WTC11 (cell line): ENCODE measurements at places on chromosomes 13 and 19.

DNA sequence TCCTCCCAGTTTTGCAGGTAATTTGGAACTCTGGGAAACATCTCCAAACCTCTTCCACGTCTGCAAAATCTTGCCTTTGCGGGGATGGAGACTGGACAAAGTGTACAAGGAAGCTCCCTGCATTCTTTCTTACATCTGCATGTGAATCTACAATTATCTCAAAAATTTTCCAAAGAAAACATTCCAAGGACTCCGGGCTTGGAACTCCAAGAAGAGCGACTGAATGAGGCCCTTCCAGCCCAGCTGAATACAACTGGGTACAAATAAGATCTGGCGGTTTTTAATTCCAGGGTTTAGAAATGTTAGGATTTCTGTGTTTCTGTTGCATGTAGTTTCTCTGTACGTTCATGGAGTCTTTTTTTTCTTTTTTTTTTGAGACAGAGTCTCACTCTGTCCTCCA lies 28.5 kb downstream of the EXOC3L2 start:
- no peak for DNase-seq

DNA sequence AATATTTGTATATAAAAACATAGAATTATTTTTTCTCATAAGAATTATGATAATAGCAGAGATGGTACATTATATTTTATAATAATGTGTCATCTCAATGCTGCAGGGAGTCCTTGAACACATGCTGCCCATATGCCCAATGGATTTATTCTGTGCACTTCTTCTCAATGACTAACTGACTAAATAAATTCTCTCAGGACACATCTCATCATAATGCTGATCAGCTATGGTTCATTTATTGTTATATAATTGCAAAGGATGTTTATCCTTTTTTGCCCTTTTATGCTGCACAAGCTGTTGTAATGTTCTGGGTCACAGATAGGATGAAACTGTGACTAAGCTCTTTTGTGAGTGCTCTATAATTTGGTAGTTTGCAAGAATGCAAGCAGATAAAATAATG lies 1273.3 kb upstream of the ATXN8OS start:
- no peak for DNase-seq

- no peak for DNase-seq
Measured at GRCh38 chr13:81326913-81327312, 986.0 kb upstream of the SPRY2 start.

DNA sequence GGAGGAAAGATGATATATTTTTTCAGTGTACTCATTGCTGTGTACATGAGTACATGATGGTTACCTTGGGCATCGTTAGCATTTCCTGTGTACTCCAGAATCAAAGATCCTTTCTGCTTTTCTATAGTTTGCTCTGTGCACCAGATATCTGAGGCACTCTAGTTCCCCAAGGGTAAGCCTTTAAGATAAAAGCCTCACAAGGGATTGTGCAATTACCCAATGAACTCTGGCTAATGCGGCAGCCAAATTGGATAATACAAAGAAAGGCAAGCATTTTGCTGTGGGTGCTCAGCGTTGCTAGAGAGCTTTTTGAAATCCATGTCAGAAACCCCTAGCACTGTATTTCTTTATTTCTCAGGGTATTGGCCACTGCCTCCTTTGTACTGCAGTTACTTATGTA lies 2.9 kb downstream of the CYSLTR2 start:
- DNase-seq, result no peak

GRCh38 chr19:2333027-2333806 lies 4.7 kb downstream of the SPPL2B start:
- DNase-seq, result no peak

- DNase-seq, result no peak
Measured at GRCh38 chr19:47618771-47619170, 9.8 kb downstream of the BICRA start.

- DNase-seq, result no peak
Measured at GRCh38 chr19:6720369-6721137, at the start of gene C3. Gene C3, minus strand, starts transcription at chr19:6720650. Its CDS starts 61 bp downstream, at chr19:6720589.

- no peak for DNase-seq
Measured at GRCh38 chr13:30593001-30593400, 24.7 kb upstream of the USPL1 start.

DNA sequence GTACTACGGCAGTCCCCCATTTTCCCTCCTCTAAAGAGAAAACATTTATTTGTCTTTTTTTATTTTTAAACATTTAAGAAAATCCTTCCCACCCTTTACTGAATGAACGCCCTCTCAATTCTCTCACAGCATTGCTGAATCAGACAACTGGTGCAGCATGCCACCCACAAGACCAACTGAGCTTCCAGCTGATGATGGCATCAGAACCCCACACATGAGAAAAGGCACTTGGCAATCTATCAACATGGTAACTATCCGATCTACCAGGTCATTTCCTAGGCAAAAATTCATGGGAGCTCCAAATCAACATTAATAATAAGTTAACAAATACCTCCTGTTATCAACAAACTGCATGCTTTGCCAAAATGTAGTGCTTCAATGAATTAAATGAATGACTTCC lies 43.1 kb downstream of the LHFPL6 start:
- no peak for DNase-seq

DNA sequence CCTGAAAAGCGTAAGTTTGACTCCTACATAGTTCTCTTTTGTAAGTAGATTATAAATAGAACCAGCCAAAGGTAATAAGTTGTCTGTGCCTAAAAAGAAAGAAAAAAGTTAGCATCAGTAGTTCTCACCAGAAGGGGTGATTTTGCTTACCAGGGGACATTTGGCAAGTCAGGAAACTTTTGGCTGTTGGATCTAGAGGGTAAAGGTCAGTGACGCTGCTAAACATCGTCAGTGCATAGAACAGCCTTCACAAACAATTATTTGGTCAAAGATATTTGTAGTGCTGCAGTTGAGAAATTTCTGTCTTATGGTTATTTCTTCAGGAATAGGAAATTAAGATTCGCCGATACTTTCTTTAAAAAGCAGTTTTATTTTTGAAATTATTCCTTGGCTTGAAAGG lies 2.0 kb downstream of the USPL1 start:
- DNase-seq, result no peak

- DNase-seq, result no peak
Measured at GRCh38 chr19:44525721-44526430, 3.6 kb downstream of the CEACAM20 start.
